Fibroblast of skin of back (primary cell): ENCODE measurements at places on chromosomes 13 and 19.
A peak's percentile ranks its signal among the peaks of the same experiment; 100 is the strongest.

GRCh38 chr13:39418424-39418823 lies 184.6 kb downstream of the LHFPL6 start:
- no peak for DNase-seq

DNA sequence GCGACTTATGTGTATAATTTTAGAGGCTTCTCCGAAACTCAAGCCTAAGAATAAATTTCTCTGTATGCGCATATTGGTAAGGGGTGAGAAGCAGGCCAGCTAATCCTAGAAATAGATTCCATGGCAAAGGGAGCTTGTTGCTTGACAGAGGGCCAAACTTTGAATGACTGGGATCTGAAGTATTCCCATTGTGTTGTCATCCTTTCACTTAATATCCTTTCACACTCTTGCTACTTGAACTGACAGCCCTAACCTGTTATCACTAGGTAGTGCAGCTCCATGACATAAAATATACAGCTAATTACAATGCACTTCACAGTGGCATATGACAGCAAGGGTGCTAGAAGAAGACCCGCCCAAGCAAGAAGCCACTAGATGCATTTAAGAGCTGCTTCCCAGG lies 309.8 kb downstream of the OXGR1 start:
- no peak for DNase-seq

DNA sequence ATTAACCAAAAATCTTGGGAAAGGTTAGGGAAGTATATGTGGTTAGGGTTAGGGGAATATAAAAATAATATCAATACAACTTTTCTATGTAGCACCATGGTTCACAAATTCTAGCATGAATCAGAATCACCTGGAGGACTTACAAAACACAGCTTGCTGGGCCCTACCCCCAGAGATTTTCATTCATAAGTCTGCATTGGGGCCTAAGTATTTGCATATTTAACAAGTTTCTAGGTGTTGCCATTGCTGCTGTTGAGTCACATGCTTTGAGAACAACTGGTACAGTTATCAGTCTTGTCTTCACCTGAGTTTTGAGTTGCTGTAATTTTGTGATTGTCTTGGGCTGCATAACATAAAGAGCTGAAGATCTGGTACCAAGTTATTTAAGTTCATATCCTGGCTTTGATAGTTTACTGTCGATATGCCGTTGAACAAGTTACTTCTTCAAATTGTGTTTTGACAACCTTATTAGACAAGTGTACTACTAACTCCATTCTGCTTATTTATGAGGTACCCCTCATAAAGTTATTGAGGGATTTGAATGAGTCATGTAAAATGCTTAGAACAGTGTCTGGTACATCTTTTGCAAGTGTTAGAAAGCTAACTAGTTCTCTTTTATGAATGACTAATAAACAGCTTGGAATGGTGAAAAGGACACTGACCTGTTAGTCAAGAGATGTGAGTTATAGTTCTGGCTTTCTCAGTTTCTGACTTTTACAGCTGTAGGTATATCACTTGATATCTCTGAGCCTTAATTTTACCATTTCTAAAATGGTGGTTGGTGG lies 132.9 kb downstream of the PAN3 start:
- DNase-seq: no peak

DNA sequence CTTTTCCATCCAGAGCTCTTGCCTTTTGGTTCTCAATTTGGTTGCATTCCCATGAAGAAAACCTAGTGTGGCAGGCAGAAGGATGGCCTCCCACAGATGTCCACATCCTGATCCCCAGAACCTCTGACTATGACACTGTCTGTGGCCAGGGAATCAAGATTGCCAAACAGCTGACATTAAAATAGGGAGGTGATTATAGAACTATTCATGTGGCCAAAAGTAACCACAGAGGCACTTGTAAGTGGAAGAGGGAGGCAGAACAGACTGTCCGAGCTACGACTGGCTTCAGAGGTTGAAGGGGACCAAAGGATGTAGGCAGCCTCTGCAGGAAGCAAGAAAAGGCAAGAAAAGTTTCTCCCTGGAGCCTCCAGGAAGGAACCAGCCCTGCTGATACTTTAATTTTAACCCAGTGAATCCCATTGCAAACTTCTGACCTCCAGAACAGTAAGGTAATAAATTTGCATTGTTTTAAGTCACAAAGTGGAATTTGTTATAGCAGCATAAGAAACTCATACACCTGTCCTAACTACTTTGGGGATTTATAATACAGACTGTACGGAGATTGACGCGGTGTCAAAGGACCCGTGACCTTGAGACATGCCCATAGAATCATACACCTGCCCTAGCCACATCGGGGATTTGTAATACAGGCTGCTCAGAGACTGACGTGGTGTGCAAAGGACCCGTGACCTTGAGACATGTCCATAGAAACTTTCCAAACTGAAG lies 106.5 kb downstream of the ATP11A start:
- no peak for DNase-seq

- DNase-seq: no peak
Measured at GRCh38 chr19:51439021-51439465, 19.2 kb downstream of the SIGLEC8 start.

DNA sequence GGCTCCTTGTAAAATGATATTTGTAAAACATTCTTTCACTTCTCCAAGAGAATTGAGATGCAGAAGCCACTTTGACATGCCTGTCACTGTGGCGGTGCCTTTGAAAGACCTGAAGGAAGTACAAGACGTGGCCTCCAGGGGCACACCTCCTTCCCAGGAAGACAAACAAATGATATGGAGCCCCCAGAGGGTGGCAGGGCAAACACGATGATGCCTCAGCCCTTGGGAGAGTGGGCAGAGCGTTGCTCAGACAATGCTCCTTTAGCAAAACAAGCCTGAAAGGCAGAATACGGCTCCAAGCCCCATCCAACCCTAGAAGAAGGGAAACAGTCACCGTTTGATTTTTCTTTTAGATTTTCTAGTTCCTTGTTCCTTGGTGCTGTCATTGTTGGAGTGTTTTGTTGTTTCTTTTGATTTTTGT lies 9.2 kb upstream of the ATP12A start:
- DNase-seq: peak; percentile 25

DNA sequence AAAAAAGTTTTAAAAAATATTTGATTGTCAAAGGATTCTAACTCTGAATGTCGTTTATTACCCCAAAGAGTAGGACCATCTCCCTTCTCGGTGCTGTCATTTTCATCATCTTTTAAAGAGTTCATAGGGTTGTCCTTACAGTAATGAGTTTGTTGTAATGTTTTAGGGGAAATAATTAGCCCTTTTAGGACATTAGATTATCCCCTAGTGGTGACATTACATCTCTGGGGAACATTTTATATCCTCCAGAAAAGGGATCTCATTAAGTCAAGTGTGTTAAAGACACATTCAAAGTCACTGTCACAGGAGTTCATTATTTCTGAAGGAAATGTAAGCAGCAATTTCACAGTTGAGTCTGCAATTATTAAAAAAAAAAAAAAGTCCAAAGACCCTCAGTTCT lies 99.3 kb upstream of the GJB6 start:
- no peak for DNase-seq

GRCh38 chr19:13842291-13843103 lies 34.4 kb upstream of the NANOS3 start:
- peak; percentile 82 for DNase-seq

GRCh38 chr13:30394751-30395191 lies 27.5 kb upstream of the UBE2L5 start:
- DNase-seq: no peak

- DNase-seq: no peak
Measured at GRCh38 chr13:73082895-73083294, 24.1 kb downstream of the KLF5 start.

- DNase-seq: peak; percentile 49
Measured at GRCh38 chr13:72983085-72983768, 75.6 kb upstream of the KLF5 start.

DNA sequence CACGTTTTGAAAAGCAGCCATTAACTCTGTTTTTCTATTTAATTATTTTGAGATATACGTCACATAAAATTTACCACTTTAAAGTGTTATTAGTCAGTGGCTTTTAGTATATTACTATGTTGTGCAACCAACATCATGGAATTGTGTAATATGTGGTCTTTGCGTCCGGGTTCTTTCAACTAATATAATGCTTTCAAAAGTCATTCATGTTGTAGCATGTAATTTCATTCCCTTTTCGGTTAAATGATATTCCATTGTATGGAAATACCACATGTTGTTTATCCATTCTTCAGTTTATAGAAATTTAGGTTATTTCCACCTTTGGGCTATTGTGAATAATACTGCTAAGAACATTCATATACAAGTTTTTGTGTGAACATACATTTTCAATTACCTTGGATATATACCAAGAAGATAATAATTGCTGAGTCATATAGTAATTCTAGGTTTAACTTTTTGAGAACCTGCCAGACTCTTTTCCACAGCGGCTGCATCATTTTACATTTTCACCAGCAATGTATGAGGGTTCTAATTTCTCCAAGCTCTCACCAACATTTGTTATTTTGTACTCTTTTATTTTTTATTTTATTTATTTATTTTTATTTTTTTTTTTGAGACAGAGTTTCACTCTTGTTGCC lies 28.1 kb upstream of the CLDN10 start:
- no peak for DNase-seq

DNA sequence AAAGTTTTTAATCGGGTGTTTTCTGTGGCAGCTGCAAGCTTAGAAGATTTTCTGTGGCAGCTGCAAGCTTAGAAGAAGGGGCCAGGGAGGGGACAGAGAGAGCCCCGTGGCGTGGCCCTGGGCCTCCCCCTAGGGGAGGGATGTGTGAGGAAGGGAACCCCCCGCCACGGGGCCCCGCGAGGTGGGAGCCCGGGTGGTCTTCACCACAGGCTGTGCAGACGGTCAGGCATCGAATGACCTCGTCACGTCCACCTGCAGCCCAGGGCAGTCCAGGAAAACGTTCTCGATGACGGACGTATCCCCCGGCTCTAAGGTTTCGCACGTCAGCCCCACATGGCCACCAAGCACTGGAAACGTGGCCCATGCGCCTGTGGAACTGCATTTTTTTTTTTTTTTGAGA lies 8.6 kb downstream of the POLR2E start:
- DNase-seq: no peak

- DNase-seq: no peak
Measured at GRCh38 chr13:70310396-70311119, 202.3 kb upstream of the KLHL1 start.

DNA sequence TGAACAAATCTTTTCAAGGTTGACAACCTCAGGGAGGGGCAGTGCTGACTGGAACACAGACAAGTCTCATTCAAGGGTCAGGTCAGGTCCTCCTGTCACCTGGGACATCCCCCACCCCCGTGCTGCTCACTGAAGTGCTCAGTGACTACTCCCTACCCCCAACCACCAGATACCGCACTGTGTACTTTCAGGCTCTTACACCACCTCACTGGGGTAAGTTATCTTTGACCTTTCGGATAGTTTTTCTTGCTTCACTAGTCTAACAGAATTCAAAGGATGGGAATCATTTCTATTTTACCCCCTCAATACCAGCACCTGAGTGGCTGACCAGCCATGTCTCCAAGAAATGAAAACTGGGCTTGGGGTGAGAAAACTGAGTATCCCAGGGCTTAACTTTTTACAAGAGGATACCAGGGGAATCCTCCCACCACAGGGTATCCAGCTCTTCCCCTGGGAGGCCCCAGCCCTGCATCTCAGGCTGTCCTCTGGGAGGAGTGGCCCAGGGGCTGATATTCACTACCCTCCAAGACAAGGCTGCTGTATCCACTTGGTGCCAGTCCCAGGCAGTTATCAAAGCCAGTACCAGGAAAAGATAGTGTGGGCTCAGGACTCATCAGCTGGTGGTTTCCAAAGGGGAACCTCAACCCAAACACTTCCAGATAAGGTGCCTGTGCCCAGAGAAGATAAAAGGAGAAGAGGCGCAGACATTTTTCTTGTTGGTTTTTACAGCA lies 2.1 kb downstream of the ZNF563 start:
- DNase-seq: no peak

- DNase-seq: no peak
Measured at GRCh38 chr19:48603001-48603400, 3.5 kb upstream of the SPACA4 start.

DNA sequence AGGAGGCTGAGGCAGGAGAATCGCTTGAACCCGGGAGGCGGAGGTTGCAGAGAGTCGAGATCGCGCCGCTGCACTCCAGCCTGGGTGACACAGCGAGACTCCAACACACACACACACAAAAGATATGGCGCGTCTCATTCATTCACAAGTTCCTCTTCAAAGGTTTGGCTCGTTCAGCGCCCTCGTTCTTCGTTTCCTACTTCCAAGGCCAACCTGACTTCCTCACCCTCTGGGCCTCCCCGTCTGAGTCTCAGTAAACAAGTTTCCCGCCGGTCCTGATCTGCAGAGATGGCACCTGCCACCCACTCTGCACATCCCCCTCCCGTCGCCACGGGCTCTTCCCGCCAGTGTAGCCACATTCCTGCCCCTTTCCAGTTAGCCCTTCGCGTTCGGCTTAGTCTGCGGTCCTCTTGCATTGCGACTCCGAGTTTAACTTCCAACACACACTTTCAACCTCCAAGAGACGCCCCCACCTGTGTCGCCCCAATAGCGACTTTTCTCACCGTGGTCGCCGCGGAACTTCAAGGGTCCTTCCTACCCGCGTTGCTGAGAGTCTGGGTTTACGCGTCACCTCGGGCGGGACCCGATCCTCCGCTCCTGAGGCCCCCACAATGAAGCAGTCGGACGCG lies 1.3 kb upstream of the BSG start:
- DNase-seq: no peak

GRCh38 chr13:20960663-20961309 lies 58.2 kb upstream of the XPO4 start:
- no peak for DNase-seq

DNA sequence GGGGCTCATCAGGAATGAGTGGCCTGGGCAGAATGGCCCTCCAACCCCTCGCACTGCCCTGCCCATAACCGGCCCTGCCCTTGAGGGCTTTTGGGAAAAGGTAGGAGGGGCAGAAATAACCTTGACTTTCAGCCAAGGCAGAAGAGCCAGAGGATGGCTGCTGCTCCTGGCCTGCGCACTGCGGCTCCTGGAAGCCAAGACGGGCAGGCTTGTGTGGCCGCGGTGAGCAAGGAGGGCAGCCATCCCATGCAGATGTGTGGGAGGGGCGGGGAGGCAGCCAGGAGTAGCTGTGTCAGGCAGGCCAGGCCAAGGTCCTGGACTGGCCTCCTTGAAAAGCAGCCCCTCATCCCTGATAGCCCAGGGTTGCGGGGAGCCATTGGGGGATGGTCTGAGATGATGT lies 57.6 kb upstream of the URI1 start:
- DNase-seq: no peak

DNA sequence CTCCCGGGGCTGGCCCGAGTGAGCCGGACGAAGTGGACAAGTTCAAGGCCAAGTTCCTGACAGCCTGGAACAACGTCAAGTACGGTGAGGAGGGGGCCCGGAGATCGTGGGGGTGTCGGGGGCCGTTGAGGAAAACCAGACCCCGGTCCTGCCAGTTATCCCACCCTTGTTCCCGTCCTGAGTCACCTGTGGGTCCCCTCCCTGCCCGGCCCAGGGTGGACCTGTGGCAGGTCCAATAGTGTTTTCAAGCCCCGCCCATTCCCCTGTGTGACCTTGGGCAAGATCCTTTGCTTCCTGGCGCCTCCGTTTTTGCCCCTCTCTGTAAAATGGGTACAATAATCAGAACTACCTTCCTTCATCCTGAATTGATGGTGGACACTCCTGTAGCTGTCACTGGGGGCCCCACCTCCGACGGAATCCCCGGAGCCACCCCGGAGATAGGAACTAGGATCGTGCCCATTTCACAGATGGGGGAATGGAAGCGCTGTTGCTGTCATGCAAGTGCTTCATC lies 593 bp downstream of the ATG4D start:
- DNase-seq: no peak
